ENCODE measurements at places on chromosomes 2 and 18.

DNA sequence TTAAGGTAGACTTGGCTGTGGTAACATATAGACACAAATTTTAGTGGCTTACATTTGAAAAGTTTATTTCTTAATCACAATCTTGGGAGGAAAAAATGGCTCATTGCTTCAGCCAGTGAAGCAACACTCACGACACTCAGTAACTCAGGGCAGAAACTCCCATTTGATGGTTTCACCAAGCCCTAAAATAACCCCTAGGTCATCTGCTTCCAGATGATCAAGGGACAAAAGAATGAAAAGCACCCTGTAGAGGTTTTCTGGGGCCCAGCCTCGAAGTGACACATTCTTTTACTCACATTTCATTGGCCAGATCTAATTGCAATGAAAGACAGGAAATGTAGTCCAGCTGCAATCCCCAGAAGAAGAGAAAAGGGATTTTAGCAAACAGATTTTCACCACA, 275.9 kb downstream of the TMX3 start:
- DNase-seq: no peak

- no peak for DNase-seq
These were observed 80.4 kb downstream of the PMAIP1 start for GRCh38 chr18:59980188-59980637.

- DNase-seq: no peak
These were observed 71.3 kb downstream of the BAZ2B start for GRCh38 chr2:159545085-159545484.

DNA sequence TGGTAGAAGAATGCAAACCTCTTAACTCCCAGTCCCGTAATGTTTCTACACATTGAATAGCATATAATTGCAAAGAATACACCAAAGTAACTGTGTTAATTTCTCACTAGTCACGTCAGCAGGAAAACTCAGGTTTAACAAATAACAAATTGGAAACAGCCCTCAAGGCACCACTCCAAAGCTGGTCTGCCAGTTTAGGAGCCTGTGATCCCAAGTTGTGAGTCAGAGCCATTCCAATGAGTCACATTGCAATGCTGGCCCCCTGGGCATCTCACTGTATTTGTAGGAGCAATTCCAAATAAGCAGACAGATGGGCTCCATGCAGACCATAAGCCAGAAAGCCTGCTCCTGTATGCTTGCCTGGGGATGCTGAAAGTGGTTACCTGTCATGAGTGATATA, 143.2 kb upstream of the SETBP1 start:
- no peak for DNase-seq

GRCh38 chr2:30427606-30428347, 19.3 kb upstream of the LCLAT1 start:
- no peak for DNase-seq

GRCh38 chr2:101106453-101107181, 44.6 kb downstream of the TBC1D8 start:
- no peak for DNase-seq

- DNase-seq: no peak
These were observed 197.4 kb upstream of the SMIM21 start for GRCh38 chr18:75624869-75625268.

- DNase-seq: no peak
These were observed 413.0 kb upstream of the MEX3C start for GRCh38 chr18:51610481-51610880.

DNA sequence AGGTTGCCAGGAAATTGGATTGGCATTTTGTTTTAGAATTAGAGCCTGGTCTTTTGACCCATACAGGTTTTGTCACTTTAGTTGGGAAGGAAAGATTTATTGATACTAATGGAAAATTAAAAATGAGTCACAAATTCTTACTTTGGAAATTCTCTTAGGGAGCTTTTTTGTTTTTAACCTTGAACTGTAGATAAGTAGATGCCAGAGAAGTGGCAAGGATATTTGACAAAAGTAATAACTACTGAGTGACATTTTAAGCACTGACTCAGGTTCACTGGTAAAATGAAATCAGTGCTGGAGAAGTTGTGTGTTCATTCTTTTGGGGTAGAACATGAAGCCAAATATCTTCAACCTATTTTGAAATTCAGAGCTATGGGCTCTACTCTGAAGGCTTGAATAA, 56.5 kb downstream of the LDLRAD4 start:
- no peak for DNase-seq

- no peak for DNase-seq
These were observed 103.3 kb upstream of the NCK2 start for GRCh38 chr2:105641389-105641811.
